Dorsolateral prefrontal cortex (tissue), 122 donors: ENCODE measurements at places on chromosomes 1 and 21.

- DNase-seq = no peak
Observed at GRCh38 chr21:24025101-24025500, 1582.2 kb downstream of the MRPL39 start.

DNA sequence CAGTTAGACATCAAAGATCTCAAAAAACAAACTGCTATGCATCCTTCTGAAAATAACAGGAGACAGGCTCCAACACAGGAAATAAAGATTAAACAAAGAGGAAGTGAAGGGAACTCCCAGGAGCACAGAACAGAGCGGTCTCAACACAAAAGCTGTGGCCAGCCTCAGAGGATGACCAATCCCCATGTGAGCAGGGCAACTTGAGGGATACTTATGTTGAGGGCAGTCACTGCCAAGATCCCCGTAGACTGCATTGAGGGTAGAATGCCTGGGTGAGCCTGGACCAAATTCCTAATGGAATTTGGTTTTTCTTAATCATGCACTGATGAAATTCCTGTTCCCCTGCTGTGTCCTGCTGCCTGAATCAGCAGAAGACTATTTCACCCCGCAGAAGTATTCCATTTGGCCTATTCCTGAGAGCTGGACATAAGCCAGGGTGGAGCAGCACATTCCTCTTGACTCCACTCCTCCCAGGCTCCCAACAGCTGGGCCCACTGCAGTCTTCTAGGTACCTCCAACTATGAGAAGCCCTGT, 49.0 kb downstream of the JAK1 start:
- no peak for DNase-seq

GRCh38 chr1:153526132-153526543, 9.7 kb downstream of the S100A6 start:
- peak; percentile 39 for DNase-seq

- DNase-seq = no peak
Observed at GRCh38 chr1:176546825-176547224, 83.8 kb downstream of the PAPPA2 start.

DNA sequence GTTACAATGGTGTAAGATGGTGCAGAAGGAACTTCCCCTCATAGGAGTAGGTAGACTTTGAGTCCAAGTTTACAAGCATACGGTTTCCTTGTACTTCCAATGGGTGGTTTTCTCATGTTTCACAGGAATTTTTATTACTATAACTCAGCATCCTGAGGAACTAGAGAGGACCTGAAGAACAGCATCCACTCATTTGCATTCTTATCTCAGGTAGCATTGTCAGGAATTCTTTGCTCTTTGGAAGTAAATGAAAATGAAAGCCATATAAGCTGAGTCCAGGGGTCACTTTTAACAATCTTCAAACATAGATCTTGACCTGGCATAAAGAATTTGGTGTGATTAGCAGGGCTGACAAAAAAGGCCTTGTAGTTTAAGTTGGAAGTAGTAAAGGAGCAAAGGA, 34.4 kb downstream of the CLCA4 start:
- DNase-seq = no peak

- no peak for DNase-seq
Observed at GRCh38 chr1:58390091-58390490, 156.4 kb downstream of the OMA1 start.

- peak; percentile 7 for DNase-seq
Observed at GRCh38 chr1:228031276-228031995, 24.6 kb downstream of the WNT3A start.

DNA sequence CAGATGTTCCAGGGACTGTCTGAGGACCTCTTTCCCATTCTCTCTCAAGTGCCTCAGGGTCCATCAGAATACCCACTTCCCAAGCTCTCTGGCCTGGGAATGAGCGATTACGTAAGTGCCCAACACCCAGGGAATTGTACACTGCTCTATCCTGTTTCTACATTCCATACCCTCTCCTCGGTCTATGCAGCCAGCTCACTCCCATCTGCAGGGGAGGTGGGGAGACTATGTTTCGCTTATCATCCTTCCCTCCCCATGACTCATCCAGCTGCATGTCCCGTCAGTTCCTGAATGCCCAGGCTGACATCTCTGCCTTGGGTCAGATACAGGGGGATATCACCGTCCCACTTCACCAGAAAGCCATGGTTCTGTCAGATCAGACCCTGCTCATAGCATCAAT, 34.5 kb upstream of the CD1D start:
- DNase-seq = no peak

GRCh38 chr1:247104965-247105364, 809 bp upstream of the ZNF669 start:
- DNase-seq = no peak

GRCh38 chr1:4794020-4794780, 139.8 kb downstream of the AJAP1 start:
- no peak for DNase-seq

- no peak for DNase-seq
Observed at GRCh38 chr21:26840912-26841311, 4.3 kb downstream of the ADAMTS1 start.

DNA sequence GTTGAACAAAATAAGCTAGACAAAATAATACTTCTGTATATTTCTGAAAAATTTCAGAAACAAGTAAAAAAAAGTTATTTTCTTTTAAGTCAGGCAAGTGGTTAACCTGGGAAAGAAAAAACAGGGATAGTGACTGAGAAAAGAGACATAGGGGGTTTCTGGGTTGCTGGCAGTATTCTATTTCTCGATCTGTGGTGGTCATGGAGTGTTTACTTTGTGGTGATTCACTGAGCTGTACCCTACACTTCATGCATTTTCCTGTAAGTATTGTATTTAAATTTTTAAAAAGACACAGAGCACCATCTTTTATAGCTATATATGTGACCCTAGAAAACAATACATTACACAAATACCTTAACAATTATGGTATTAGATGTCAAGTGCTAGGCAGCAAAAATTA, 58.2 kb downstream of the ZNF644 start:
- no peak for DNase-seq

GRCh38 chr1:168498159-168498631, 45.6 kb downstream of the XCL2 start:
- no peak for DNase-seq

DNA sequence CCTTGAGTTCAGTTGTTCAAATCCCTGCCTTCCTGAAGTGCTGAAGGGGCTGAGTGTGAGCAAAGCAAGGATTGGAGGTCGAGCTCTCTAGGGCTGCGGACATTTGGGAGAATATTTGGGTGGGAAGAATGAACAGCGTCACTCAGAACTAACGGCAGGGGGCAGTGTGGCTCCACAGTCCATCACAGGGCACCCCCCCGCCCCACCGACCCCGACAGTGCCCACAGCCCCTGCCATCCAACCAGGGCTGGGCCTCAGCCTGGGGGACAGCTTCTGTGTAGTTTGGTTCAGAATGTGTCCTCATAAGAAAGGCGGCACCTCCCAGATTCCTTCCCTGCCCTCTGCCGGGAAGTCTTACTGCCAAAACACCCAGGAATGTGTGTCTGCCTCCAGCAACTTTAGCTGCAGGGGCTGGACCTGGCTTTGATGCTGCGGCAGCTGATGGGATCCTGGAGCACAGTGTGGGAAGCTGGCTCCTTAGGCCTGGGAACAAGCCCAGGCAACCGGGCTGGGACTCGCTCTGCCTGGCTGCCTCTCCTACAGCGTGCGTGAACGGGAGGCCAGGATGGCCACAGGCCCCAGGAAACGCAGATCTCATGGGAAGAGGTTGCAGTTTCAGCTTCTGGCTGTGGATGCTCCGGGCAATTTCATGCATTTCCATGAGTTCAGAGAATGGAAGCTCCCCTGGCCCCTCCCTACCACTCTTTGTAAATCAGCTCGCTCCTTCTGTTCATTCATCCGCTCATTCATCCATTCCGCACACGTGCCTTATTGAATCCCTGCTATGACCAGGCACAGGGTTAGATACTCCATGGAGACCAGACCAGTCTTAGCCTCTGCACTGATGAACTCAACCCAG, 104.9 kb upstream of the TMPRSS2 start:
- DNase-seq = peak; percentile 16

GRCh38 chr1:44851308-44851707, 8.3 kb upstream of the PTCH2 start:
- no peak for DNase-seq

GRCh38 chr1:41286992-41287391, 44.9 kb upstream of the SCMH1 start:
- DNase-seq = no peak

GRCh38 chr21:43209575-43210453, 41.0 kb downstream of the CRYAA start:
- DNase-seq = peak; percentile 29

DNA sequence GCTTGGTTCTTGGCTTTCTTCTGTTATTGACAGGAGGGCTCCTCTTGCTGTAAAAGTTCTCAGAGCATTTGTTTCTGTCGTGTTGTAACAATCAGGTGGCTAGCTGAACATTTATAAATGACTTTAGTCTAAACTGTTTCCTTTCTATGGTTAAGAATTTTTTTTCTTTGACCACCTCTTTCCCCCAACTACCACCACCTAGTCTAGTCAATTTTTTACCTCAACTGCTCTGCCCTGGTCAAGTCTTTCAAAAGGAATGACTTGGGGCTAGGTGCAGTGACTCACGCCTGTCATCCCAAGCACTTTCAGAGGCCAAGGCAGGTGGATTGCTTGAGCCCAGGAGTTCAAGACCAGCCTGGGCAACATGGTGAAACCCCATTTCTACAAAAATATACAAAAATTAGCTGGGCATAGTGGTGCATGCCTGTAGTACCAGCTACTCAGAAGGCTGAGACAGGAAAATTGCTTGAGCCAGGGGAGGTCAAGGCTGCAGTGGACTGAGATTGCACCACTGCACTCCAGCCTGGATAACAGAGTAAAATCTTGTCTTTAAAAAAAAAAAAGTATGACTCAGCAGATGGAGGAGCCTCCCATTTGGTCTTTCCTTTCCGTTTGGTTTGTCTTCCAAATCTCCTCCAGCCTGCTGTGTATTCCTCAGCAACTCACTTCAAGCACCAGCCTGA, 40.7 kb downstream of the MAP3K21 start:
- DNase-seq = no peak

- DNase-seq = no peak
Observed at GRCh38 chr1:17016317-17016661, 4.6 kb upstream of the ATP13A2 start.

DNA sequence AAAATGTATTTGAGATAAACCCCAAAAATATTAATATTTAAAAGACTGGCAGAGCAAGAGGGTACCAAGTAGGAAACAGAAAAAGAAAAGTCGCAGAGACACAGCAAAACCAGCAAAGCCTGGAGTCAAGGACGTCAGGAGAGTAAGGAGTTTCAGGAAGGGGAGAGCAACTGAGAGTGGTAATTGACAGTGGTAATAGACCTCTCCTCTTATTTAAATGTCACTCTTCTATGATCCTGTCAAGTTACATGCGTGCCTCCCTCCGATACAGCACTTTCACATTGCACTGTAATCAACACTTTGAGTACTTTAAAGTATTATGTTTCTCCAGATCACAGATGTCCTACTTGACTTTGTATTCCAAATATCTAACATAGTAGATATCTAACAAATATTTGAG, 82.6 kb upstream of the EXO1 start:
- DNase-seq = no peak

DNA sequence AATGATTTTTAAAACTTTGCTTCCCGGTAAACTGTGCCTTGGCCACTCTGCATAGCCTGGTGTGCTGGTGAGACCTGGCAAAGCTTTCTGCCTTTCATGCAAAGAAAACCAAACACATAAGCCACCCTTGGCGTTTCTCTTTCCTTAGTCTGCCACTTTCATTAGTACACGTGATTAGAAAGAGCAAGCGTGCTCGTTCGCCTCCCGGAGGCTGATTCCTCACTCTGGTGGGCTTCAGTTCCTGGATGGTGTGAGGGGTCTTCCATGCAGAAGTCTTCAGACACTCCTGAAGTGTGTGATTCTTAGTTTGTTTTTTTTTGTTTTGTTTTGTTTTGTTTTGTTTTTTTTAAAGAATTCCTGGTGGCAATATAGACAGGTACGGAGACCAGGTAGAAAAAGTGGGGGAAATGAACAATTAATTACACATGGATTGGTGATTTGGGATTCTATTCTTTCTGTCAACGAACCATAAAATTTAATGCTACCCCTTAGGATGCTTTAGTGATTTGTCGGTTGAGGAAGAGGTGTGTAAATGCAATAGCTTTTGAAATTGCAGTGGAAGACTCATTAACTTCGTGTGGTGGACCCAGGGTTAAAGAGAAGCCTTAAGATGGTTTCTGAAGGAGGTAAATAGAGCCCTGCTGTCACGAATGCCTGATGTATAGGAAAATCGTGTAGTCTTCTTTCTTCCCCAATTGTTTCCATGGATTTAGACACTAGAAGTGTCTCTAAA, 2.1 kb downstream of the GALNT2 start:
- DNase-seq = no peak

DNA sequence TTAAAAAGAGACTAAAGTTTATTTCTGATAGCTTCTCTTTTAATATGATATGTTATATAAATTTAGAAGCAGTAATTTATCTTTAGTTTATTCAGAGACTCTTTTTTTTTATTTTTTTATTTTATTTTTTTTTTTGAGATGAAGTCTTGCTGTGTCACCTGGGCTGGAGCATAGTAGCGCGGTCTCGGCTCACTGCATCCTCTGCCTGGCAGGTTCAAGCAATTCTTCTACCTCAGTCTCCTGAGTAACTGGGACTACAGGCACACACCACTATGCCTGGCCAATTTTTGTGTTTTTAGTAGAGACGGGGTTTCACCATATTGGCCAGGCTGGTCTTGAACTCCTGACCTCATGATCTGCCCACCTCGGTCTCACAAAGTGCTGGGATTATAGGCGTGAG, 89.6 kb downstream of the DISP1 start:
- no peak for DNase-seq

DNA sequence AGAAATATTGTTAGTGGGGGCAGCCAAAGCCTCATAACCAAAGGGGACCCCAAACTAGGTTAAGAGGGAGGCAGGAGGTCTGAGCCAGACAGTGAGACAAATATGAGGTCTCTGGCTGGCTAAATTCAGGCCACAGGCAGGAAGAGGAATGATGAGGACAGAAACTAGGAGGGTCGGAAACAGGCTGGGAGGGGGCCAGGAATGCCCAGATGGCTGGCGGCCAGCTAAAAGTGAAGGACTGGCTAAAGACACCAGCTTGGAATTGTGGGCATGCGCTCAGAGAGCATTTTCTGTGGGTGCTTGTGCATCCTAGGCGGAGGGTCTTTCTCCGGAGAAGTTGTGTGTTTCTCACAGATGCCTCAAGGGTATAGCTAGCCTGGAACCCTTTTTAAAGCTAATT, 77.0 kb downstream of the PGM1 start:
- DNase-seq = no peak

- no peak for DNase-seq
Observed at GRCh38 chr1:194081444-194081843, 895.0 kb upstream of the B3GALT2 start.

DNA sequence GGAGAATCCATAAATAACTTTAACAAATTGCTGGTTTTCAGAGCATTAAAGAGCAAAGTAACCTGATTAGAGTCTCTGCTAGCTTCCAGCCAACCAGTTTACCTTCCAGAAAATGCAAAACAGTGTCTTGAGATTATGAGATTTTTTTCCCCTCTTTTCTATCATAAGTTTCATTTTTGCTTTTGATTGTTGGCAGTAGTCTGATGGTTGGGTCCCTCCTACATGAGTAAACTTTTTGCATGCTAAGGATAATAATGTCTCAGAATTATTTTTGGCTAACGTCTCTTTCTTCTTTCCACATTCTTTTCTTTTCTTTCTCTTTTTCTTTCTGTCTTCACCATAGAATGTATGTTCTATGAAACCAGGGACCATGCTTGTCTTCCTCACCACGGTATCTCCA, 6.3 kb upstream of the ADAMTS5 start:
- DNase-seq = no peak
